ENCODE measurements at places on chromosomes 2 and 18.

GRCh38 chr18:37425222-37425621, 140.4 kb downstream of the CELF4 start:
- no peak for DNase-seq

DNA sequence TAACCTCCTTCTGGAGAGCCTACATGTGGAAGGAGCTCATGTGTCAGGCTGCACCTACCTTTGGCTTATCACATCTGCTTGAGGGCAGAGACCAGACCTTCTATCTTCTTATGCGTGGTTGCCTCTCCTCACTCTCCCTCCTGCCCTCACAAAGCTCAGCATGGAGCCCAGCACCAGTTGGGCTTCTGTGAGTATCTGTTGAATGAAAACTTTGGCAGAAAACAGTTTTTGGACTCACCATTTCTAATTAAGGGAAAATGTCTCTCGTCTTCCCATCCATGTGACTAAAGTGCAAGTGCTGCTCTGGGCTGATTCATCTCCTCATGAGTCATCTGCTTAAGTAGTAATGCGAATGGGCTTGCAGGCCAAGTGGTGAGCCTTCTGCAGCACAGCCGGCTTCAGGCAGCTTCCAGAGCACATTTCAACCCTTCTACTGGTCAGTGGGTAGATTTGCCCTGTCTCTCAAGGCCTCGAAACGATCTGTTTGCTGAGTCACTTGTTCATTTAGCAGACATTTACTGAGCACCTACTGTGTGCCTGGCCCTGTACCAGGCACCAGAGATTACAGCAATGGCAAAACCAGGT, 102.6 kb downstream of the VSNL1 start:
- DNase-seq, result no peak

GRCh38 chr2:102797486-102797885, 35.7 kb downstream of the TMEM182 start:
- no peak for DNase-seq

- DNase-seq, result no peak
Measured at GRCh38 chr2:196128749-196129148, 42.6 kb downstream of the STK17B start.

- DNase-seq, result no peak
Measured at GRCh38 chr2:9212010-9212635, 5.5 kb downstream of the ASAP2 start.

- DNase-seq, result no peak
Measured at GRCh38 chr2:215826376-215826775, 187.0 kb downstream of the MREG start.

Data from stimulated activated CD8-positive, alpha-beta memory T cell treated with anti-CD3 and anti-CD28 coated beads, Interleukin-15, amount 100 ng/mL, for 24 hours (primary cell).